SW480 (cell line): ENCODE measurements at places on chromosomes 13 and 19.

- DNase-seq: no peak
Measured at GRCh38 chr13:77975358-77976042, 56.9 kb upstream of the EDNRB start.

DNA sequence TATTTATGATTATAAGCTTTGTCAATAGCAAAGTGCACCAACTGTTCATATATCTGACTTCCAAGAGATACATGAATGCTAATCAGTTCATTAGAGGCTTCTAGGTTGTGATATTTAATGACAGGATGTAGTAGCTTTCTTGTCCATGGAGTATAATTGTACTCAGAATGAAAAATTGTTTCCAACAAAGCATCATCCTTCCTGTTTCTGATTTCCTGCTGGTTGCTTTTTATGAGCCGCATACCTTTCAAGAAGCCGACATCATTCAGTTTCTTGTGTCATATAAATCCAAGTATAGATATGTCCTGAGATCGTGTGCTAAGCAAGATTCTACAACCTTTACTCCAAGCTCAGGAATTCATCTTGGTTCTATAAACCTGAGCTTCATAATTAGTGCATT lies 326.6 kb downstream of the DIAPH3 start:
- DNase-seq: no peak

DNA sequence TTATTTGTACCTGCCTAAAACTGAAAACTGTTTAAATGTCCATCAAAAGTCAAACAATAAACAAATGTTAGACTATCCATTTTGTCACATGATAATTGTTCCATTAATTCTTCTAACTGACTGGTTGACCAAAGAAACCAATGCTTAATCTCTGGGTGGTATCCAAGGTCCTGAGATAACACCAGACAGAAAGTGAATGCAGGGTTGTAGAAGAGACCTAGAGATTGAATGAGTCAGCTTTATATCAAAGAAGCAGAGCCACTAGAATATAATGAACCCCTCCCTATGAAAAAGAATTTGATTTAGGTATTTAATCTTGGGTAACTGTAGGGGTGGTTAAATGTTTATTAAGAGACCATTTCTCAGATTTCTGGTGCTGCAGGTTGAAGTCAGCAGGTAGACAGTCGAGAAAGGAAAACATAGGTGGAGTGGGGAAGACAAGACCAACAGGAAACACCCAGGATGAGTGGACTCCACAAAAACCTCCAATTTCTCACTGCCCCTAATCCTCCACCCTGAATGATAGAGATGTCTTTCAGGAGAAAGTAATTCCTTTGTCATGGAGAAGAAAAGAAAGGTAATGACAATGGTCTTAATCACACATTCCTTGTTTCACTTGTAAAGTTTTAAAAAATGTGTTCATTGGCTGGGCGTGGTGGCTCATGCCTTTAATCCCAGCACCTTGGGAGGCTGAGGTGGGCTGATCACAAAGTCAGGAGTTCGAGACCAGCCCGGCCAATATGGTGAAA lies 536.4 kb downstream of the IRS2 start:
- no peak for DNase-seq

DNA sequence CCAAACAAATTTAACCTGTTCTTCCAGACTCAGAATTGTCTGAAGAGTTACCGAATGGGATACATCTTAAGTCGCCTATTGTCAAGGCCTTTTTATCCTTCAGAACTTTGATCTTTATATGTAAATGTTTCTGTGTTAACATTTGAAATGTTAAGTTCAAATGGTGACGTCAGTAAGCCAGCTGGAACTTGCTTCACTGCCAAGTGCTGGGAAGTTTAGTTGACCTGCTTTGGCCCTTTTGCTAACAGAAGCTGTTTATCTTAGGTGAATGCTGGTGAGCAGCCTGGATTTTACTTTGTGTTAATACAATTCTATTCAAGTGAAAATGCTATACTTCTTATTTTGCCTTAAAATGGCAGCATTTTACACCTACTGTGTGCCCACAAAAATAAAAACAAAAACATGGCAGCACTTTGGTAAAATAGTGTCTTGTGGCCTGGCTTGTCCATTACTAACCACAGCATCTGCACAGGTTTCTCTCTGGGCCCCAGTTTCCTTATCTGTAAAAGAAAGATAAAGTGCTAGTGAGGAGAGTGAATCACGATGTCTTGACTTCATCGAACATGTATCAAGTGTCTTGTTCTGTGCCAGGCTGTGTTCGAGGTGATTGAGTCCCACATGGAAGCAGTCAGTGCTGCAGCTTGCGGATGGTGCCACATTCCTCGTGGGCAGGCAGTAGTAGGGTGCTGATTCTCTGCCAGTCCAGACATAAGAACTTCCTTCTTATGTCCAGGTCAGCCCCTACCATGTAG lies 2.2 kb downstream of the NAXD start:
- no peak for DNase-seq

GRCh38 chr13:114145722-114146121 lies 13.3 kb upstream of the RASA3 start:
- DNase-seq: no peak

DNA sequence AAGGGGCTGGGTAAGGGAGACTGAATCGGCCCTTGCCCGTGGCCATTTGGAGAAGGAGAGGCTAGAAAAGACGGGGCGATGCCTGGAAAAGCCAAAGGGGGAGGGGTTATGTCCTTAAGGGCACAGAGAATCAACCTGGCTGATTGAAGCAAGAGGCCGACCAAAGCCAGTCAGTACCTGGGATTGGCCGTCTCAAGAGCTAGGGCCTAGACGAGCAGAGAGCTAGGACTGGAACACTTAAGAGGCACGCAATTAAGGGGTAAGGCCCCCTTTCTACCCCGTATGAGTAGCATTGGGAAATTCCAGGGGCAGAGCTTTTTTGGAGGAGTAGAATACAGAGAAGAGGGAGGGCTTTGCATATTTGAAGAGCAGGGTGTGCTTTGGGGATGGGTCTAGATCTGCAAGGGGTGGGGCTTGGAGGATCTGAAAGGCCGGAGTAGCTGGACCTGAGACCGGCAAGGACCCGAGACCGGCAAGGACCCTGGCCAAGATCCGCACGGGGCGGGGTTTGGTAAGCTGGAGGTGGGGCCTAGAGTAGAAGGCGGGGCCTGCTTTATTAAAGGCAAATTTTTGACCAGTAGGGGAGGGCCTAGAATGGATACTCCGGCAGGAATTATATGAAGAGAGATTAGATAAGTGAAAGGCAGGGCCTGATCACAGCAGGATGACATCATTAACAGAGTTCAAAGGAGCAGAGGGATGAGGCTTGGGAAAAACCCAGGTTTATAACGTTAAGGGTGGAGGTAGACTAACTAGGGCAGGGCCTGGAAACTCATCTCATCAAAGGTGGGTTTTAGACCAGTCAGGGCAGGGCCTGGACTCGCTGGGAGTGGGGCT lies 10.7 kb upstream of the CACNG6 start:
- DNase-seq: peak; percentile 92

DNA sequence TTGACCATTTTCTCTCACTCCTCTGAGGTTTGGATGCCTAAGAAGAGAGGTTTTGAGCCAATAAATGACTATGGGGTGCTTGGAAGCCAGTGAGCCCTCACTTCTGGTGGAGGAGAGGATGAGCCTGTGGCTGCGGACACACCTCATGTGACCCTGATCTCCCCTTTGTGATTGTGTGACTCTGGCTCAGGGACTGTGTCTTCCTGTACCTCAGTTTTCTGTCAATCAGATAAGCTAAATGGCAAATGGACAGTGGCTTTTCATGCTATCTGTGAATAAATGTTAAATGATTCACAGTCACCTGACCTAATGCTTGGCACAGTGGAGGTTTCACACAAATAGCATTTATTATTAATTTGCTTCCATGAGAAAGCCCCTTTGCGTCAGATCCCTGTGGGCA lies 2.7 kb downstream of the PSG8 start:
- DNase-seq: no peak

DNA sequence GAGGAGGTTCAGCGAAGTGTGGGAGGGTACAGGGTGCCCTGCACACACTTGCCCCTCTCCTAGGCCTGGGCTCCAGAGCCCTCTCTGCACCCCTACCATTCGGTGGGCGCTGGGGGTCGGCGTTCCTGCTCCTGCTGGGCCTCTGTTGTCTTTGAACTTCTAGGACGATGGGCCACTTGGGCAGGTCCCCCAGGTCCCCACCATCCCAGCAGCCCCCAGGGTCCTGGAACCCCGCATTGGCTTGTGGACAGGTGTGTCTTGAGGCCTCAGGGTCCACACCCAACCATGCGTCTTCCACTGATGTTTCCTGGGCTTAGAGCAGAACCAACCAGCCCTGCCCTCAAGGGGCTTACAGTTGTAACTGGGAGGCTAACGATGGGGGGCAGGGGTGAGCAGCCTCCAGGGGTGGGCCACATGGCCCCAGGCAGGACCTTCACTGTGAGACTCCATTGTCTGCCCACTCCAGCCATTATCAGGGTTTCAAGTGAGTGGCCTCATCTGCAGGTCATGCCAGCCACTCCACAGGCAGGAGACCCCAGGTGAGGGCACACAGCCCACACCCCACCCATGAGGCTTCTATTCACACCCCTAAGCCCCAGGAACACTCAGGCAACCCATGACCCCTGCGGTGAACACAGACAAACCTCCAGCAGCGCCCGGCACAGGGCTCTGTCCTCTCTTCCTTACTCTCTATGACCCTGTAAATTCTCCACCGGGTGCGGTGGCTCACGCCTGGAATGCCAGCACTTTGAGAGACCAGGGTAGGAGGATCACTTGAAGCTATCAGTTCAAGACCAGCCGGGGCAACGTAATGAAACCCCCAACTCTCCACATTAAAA lies 2.0 kb upstream of the KLF16 start:
- DNase-seq: no peak

DNA sequence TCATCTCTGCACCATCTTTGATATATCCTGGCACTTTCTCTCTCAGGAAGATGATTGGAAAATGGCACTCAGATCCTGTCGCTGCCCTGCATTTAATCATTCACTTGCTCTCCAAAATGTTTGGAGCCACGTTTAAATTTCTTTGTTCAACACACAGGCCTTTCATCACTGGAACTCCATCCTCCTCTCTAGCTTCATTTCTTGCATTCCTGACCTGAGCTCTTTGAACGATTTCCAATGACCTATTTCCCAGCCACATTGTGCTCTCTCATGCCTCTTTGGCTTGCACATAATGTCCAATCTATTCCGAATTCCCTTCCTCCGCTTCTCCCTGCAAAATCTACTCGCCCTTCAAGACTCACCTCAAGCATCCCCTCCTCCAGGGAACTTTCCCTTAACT lies 287.4 kb upstream of the NBEA start:
- DNase-seq: no peak

DNA sequence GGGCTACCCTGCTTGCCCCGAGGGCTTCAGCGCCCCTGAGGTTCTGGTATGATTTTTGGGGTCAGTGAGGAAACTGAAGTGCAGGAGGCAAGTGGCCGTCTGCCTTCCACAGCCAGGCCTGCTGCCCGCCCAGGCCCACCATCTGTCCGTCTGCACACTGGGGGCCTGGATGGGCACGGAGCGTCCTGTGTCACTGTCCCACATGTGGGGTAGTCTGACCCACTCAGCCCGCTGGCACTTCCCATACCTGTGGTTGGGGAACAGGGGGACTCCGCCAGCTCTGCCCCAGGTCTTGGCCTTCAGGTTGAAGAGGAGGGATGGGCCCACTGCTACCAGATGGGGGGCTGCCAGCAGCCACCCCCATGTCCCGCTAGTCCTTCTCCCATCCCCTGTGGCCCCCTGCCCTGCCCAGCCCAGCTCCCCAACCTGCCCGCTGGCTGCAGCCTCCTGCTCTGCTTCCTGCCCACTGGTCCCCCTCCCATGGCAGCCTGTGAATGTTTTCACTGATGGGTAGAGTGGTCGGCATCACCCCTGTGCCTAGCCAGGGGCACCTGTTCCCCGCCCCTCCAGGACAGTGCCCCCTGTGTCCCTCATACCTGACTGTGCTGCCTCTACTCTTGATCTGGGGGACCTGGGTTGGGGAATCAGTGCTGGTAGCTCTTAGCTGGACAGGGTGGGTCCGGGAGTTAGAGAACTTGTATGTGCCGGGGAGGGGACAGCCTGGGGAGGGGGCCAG lies 9.5 kb downstream of the PIAS4 start:
- no peak for DNase-seq

GRCh38 chr13:22128441-22129408 lies 457.9 kb downstream of the FGF9 start:
- no peak for DNase-seq

GRCh38 chr13:34006011-34006410 lies 188.1 kb downstream of the RFC3 start:
- DNase-seq: no peak

- DNase-seq: no peak
Measured at GRCh38 chr19:18513868-18514267, 8.0 kb downstream of the ELL start.

DNA sequence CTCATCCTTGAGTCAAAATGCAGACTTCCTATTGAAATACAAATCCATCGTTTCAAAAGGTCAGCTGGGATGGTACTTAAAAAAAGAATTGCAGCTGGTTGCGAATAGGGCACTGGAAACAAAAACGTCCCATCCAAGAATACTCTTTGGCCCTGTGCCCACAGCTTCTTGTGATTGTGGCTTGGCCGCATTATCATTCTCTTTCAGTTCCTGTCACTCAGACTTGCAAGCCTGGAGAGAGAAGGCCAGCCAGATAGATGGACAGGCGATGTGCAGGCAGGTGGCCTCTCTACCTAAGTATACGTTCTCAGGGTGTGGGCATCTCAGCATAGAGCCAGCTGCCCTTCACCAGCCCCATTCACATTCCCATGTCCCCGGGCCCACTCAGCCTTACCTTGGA lies 208.5 kb upstream of the ZNF536 start:
- no peak for DNase-seq

- no peak for DNase-seq
Measured at GRCh38 chr19:37059142-37059541, 19.1 kb upstream of the ZNF420 start.

DNA sequence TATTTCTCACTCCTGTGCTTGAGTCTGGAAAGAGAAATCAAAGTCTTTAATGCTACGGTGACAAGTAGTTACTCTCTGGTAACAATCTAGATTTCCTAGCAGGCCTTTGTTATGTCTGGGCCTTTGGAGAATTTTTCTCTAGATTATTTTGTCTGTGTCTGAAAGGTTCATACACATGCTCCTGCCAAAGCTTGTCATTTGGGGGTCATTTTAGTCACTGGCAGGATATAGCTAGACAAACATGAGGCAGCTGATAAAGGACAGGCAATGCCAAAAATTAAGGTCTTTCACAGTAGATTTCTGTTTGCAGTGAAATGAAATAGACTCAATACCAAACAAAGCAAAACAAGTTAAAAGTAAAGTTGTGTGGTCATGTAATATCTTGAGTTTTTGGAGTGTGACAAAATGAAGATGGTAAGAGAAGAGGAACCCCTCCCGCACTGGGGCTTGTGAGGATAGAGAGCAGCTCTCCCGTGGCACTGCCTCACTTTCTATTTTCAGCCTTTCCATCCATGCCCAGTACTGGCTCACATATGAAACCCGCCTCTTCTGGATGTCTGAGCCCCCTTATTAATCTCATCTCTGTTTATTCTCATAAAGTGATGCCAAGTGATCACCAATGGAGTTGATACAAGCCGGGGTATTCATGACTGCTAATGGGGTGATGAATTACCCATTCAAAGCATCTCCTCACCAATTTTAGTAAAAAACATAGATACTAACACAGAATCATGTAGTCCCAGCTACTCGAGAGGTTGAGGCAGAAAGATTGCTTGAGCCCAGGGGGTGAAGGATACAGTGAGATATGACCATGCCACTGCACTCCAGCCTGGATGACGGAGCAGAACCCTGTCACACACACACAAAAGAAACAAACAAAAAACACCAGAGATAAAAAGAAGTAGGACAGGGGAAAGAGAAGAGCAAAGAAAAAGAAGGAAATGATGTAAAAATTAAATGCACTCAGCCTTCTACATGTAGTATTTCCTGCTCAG lies 389.3 kb downstream of the FGF14 start:
- no peak for DNase-seq
